ENCODE measurements at places on chromosomes 1 and 21. TPM values are rescaled to one million over a fixed set of nuclear protein-coding genes. Genes with fewer than 3 reads are reported as not detected.

DNA sequence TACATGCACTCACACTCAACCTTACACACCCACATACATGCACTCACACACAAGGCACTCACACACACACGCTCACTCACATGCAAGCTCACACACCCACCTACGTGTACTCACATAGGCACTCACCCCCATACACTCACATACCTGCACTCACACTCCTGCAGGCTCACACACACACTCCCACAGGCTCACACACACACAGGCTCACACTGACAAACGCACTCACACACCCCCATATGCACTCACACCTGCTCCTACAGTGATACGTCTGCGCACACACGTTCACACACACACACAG is 19.1 kb upstream of the TMEM52 start:
- DNase-seq = no peak

DNA sequence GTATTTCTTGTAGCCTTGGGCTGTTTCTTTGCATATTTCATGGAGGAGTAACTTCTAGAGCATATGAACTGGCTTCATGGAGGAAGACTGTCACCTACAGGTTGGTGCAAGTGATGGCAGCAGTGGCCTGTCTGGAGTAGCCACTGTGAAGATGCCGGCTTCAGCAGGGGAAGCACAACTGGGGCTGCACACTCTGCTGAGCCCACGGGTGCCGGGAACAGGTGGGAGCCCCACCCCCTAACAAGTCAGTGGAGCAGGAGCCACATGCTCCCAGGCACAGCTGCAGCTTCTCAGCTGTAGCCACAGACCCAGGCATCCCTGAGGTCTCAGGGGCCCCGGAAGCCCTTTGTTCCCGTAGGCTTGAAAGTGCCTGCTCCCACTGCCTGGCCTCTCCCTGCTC is 43.2 kb upstream of the C1orf185 start:
- no peak for DNase-seq

DNA sequence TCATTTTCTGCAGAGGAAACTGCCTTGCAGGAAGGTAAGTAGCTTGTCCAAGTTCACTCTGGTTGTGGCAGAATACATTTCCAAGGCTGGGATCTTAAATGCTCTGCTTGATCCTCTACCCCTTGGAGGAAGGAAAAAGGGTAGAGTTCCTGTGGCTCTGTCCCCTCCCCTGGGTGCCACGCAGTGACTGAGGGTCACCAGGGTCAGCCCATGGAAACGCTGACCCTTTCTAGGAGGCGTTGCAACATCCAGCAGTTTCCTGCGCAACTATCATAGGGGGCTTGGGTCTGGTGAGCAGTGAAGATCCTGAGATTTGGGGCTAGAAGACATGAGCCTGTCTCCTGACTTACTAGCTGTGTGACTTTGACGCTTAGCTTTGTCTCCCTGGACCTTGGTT is 29.4 kb upstream of the EPS8L3 start:
- peak; percentile 24 for DNase-seq

DNA sequence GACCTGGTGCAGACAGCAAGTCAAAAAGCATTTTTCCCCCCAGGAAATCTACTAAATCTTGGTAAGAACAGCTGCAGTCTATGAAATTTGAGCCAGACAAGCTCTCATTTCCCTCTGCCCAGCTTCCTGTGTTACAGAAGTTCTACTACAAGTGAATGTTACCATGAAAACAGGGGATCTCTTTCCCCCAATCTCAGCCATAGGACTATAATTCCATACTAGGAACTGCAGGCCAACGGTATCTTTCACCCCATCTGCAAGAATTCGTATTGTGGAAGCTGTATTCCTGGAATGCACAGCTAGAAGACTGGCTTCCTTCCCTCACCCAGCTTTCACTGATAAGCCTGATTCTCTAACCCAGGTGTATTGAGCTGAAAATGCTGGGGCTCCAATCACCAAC is 1655.4 kb downstream of the BRINP3 start:
- no peak for DNase-seq

GRCh38 chr1:62343911-62344310 is 24.7 kb upstream of the KANK4 start:
- DNase-seq = no peak

DNA sequence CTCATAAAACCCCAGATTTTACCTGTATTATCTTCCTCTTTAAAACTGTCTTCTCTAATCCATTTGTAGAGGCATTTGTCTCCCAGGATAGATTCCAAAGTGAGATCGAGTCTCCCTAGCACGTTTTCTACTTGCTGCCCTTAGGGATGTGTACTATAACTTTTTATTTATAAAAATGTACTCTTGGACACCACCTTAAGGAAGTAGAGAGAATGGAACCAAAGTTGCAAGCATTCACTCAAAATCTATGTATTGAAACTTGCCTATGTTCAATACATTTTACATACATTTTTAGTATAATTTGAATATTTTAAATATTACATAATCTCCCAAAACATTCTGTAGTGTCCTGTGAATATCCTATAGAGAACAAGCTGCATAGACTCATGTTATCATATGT is 842 bp upstream of the SPRR2A start:
- no peak for DNase-seq

DNA sequence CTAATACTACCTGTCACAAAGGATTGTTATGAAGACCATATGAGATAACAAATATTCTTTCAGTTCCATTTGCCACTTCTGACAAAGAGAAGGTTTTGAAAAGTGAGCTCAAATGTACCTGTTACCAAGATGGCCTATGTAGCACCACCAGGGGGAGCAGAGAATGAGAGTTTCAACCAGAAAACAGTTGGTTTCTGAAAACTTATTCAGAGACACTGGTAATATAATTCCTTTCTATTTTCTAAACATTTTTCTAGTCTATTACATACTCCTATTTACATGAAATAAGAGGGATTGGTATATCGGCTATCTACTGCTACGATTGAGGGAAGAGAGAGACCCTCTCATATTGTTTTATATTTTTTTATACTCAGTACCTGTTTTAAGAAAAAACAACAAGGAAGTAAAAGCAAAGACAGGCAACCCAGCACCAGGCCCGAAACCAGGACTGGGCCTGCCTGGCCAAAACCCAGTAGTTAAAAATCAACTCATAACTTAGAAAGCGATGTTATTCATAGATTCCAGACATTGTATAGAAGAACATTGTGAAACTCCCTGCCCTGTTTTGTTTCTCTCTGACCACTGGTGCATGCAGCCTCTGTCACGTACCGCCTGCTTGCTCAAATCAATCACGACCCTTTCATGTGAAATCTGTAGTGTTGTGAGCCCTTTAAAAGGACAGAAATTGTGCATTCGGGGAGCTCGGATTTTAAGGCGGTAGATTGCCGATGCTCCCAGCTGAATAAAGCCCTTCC is 48.3 kb downstream of the IL23R start:
- no peak for DNase-seq

- DNase-seq = no peak
Measured at GRCh38 chr21:37082375-37082774, 9.3 kb downstream of the TTC3 start.

GRCh38 chr1:51946300-51946699 is 44.2 kb downstream of the RAB3B start:
- no peak for DNase-seq

GRCh38 chr1:167790117-167790516 is 68.3 kb downstream of the MPZL1 start:
- DNase-seq = no peak

- DNase-seq = no peak
Measured at GRCh38 chr1:55286856-55287602, 71.9 kb upstream of the USP24 start.

GRCh38 chr1:191888996-191889622 is 269.2 kb upstream of the RGS18 start:
- no peak for DNase-seq

- no peak for DNase-seq
Measured at GRCh38 chr21:17139696-17140095, 373.1 kb upstream of the CXADR start.

DNA sequence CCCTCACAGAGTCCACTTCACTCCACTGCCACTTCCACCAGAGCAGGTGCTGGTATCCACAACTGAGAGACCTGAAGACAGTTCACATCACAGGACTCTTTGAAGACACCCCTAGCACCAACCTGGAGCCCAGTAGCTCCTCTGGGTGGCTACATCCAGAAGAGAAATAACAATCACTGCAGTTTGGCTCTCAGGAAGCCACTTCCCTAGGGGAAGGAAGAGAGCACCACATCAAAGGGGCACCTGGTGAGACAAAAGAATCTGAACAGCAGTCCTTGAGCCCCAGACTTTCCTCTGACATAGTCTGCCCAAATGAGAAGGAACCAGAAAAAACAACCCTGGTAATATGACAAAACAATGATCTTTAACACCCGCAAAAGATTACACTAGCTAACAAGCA is 113.2 kb downstream of the TENT5C start:
- no peak for DNase-seq

GRCh38 chr1:226044514-226045101 is 17.9 kb upstream of the H3-3A start:
- DNase-seq = no peak

- DNase-seq = no peak
Measured at GRCh38 chr1:214524824-214525223, 26.6 kb downstream of the PTPN14 start.

GRCh38 chr1:90706437-90707362 is 10.4 kb downstream of the BARHL2 start:
- no peak for DNase-seq

DNA sequence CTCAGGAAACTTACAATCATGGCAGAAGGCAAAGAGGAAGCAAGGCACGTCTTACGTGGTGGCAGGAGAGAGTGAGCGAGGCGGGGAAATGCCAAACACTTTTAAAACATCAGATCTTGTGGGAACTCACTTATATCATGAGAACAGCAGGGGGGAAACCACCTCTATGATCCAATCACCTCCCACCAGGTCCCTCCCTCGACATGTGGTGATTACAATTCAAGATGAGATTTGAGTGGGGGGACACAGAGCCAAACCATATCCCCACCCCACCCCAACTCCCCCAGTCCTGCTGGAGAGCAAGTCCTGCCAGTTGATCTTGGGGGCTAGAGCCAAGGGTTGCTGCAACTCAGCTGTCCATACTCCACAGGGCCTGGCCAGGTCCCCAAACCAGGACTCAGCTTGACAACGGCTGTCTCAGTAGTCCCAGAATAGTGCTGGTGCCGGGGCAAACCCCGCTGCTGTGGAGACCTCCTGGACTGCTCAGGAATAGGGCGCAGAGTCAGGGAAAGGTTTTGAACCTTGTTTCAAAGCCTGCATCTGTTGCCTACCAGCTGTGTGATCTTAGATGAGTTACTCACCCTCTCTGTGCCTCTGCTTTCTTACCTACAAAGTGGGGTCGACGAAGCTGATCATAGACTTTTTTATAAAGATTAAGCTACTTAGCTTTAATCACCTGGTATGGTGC is 79.5 kb downstream of the STUM start:
- no peak for DNase-seq

GRCh38 chr21:18153063-18153462 is 91.6 kb upstream of the CHODL start:
- no peak for DNase-seq

DNA sequence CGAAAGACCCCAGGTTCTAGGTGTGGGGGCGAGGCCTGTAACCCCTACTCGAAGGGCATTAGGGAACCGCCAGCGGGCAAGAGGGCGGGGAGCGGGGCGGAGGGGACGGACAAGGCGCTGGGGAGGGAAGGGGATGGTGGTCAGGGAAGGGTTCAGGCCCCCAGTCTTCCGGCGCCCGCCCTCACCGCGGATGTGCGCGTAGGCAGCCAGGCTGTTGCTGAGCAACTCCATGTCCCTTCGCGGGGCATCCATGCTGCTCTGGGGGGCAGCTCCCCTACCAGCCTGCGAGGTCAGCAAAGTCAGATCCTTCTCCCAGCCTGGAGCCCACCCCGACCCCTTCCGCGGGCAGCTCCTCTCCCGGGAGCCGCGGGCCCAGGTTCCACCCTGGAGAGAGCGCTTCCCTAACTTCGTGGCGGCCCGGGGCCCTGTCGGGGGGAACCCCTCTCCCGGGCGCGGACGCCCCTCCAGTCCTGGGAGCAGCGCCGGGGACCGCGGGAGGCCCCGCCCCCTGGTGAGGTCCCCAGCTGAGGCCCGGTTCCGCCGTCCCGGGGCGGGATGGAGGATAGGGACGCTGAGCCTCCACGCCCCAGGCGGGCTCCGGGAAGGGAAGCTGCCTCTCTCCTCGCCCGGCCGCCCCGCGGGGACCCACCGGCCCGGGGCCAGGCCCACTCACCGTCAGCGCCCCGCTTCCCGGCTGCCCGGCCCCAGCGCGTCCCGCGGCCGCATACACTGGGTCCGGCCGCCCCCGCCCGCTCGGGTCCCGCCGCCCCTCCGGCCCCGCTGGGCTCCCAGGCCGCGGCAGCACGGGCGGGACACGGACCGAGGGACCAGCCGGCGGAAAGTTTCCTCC is 434 bp downstream of the EVA1B start:
- no peak for DNase-seq

GRCh38 chr1:160374306-160375110 is 7.6 kb downstream of the NHLH1 start:
- DNase-seq = no peak

DNA sequence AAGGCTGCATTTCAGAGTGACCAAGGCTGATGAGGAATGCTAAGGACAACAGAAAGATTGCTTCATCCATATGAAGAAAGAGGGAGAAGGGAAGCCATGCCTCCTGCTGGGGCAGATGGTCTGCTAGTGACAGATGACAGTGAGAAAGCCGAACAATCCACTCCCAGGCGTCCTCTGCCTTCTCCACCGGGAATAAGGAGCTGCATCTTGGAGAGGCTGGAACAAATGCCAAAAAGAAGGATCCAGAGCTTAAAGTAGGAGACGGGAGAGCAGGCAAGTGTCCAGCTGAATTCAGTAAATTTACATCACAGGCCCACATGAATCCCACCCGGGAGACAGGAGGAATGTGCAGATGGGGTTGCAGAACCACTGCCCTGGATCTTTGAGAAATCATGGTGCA is 33.4 kb downstream of the DDX20 start:
- no peak for DNase-seq

DNA sequence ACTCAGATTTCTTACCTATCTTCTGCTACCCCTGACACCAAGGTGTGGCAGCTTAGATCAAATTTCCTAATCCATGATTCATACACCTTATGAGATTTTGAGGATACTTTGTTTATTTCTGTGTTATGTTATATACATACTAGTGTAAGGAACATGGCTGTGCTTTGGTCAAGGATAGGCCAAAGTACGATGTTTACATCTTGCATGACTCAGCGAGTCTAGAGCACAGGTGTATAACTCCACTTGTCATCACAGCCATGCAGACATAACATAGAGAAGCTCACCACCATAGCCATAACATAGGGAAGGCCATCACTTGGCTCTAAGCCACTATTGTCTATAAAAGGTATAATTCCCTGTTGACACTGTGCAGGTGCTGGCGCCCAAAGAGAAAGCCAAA is 61.2 kb downstream of the GBP6 start:
- no peak for DNase-seq

Gene PRR9
- not detected for total RNA-seq

Gene NTNG1
- total RNA-seq = not detected

Gene TMEM50A
- total RNA-seq = 37.0 TPM

Gene KCNJ9
- total RNA-seq = not detected

Gene TMEM183A
- total RNA-seq = 20.9 TPM

Gene LRRIQ3
- 1.2 TPM for total RNA-seq

Gene TMPRSS15
- not detected for total RNA-seq

Gene OR2G6
- not detected for total RNA-seq

Gene AUNIP
- total RNA-seq = not detected

Gene FCRL6
- not detected for total RNA-seq

Gene IL24
- 20.3 TPM for total RNA-seq

Gene SLAMF8
- total RNA-seq = 1.4 TPM

Gene DISC1
- 1.2 TPM for total RNA-seq
